ENCODE measurements at places on chromosomes 1 and 21. TPM values are rescaled to one million over a fixed set of nuclear protein-coding genes. Genes with fewer than 3 reads are reported as not detected.

GRCh38 chr21:39060485-39061083 is 122.7 kb downstream of the PSMG1 start:
- DNase-seq, result no peak

DNA sequence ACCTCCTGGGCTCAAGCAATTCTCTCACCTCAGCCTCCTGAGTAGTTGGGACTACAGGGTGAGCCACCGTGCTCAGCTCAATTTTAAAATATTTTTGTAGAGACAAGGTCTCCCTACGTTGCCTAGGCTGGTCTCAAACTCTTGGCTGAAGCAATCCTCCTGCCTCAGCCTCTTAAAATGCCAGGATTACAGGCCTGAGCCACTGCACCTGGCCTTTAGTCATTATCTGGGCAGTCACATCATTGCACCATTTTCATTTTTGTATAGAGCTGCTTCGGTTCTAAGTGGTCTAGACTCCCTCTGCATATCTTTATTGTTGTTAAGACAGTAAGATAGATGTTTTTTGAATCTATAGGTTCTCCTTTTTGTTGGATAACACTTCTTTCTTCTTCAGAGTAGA is 39.9 kb downstream of the ATF3 start:
- no peak for DNase-seq

DNA sequence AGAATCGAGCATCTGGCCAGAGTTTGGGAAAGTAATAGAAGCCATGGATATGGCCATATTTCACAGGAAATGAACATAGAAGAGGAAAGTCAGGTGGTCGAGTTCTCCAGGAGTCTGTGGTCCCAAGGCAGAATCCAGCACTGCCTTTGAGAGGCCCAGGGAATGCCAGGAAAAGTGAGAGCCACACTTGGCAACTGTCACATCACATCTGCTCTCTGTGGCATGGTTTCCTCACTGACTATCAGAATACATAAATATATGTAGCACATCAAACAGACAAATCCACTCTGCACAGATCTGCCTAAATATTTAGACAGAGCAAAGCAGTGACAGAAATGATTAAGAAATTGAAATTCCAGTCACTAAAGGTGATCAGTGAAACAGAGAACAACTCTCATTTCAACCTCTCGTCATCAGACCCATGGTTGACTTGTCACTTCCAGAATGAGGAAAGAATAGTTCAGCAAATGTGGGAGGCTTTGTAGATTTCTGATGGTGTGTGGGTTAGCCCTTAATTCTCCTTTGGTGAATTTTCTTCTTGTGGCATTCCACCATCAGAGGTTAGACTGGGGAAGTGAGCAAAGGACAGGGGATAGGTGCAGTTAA is 58.8 kb upstream of the MAN1A2 start:
- no peak for DNase-seq

- no peak for DNase-seq
Measured at GRCh38 chr1:17018849-17019248, 7.1 kb upstream of the ATP13A2 start.

DNA sequence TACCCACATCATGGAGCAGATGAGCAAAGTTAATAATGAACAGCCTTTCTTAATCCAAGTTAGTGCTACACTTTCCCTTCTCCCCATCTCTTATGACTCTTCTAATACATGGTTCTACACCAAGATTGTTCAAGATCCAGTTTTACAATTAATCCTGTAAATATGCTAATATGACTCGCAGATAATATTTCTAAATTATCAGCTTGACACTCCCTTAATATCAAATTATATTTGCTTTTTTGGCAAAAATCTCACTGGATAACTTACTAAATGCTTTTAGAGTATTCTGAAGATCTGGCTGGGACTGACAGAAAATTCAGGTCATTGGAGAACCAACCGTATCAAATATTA is 24.4 kb upstream of the CR1L start:
- no peak for DNase-seq

GRCh38 chr1:180210008-180210620 is 19.9 kb upstream of the LHX4 start:
- peak; percentile 55 for DNase-seq

DNA sequence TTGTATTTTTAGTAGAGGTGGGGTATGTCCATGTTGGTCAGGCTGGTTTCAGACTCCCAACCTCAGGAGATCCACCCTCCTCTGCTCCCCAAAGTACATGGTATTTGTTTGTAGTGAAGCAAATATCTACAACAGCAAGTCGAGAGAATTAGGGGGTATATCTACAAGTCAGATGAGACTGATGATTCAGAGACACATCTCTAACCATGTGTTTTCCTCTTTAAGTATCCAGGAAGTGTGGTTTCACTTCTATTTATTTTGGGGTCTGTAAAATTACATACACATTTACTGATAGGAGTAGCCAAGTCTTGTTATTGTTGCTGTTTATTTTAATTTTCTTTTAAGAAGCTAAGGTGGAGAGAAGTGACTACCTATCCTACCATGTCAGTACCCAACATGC is 44.9 kb downstream of the SGIP1 start:
- DNase-seq, result no peak

- no peak for DNase-seq
Measured at GRCh38 chr1:41580520-41581172, 96.2 kb upstream of the EDN2 start.

DNA sequence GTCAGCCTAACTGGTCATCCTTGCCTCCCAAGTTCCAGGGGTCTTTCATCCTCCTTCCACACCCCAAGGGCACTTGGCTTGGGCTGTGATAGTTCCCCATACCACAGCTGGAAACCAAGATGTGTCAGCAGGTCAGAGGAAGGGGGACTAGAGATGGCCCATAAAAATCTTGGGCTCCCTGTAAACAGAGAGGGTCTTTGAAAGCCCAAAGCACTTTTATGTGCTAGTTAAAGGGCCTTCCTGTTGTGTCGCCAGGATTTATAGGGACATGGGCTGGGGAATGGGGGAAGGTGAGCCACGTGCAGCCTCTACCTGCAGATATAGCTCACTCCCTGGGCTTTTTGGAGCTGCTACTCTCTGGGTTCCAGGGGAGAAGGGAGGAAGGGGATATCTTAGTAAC is 11.9 kb upstream of the UBL4B start:
- no peak for DNase-seq

- DNase-seq, result no peak
Measured at GRCh38 chr1:77370161-77370560, 88.3 kb downstream of the AK5 start.

DNA sequence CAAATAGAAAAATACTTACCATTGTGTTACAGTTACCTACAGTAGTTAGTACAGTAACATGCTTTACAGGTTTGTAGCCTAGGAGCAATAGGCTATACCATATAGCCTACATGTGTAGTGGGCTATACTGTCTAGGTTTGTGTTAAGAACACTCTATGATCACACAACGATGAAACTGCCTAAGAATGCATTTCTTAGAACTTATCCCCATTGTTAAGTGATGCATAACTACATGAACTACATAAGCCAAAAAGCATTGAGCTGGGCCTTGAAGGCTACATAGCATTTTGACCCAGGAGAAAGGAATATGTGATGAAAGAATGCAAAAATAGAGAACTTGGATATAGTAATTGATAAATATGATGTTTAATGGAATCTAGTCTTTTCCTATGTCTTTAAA is 46.4 kb upstream of the JUN start:
- DNase-seq, result no peak

DNA sequence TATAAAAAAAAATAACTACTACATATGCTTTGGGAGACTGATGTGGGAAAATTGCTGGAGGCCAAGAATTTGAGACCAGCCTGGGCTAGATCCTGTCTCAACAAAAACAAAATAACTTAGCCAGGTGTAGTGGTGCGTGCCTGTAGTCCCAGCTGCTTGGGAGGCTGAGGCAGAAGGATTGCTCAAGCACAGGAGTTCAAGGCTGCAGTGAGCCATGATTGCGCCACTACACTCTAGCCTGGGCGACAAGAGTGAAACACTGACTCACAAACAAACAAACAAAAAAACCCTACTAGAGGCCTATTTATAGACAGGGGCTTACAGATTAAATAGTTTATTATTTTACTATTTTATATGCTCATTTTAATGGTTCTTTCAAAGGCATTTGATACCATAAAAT is 80.0 kb downstream of the LHX4 start:
- peak; percentile 92 for DNase-seq

DNA sequence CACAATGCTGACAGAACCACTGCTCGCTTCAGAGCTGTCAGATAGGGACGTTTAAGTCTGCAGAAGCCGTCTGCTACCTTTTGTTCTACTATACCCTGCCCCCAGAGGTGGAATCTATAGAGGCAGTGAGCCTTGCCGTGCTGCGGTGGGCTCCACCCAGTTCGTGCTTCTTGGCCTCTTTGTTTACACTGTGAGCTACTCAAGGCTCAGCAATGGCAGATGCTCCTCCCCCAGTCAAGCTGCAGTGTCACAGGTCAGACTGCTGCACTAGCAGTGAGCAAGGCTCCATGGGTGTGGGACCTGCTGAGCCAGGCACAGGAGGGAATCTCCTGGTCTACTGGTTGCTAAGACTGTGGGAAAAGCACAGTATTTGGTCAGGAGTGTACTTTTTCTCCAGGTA is 47.1 kb downstream of the LEPR start:
- peak; percentile 29 for DNase-seq

DNA sequence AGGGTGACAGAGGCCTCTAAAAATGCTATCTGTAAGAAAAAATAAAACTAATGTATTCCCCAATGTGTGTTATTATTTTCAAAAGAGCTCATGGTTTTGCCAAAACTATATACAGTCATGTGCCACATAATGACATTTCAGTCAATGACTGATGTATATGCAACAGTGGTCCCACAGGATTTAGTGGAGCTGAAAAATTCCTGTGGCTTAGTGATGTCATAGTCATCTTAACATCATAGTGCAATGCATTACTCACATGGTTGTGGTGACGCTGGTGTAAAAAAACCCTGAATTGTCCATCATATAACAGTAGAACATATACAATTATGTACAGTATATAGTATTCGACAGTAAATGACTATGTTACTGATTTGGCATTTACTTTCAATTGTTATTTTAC is 172.4 kb downstream of the CACNA1E start:
- DNase-seq, result peak; percentile 32

DNA sequence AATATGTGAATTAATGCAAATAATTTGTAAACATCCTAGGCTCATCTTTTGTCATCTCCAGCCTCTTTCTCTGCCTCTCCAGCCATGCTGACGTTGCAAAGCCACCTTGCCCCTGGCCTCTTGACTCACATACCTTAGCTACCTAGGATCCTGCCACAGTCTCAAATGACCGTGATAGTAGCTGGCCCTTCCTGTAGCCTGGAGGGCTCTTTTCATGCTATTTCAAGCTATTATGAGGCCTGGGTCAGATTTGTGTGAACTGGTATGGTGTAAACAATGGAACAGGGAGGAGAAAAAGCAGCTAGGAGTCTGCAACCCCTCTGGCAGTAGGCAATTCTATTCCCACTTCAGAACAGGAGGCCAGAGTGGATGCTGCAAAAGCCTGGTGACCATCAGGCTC is 337.7 kb downstream of the DISC1 start:
- no peak for DNase-seq

- no peak for DNase-seq
Measured at GRCh38 chr1:2353551-2354438, 37.6 kb downstream of the MORN1 start.

DNA sequence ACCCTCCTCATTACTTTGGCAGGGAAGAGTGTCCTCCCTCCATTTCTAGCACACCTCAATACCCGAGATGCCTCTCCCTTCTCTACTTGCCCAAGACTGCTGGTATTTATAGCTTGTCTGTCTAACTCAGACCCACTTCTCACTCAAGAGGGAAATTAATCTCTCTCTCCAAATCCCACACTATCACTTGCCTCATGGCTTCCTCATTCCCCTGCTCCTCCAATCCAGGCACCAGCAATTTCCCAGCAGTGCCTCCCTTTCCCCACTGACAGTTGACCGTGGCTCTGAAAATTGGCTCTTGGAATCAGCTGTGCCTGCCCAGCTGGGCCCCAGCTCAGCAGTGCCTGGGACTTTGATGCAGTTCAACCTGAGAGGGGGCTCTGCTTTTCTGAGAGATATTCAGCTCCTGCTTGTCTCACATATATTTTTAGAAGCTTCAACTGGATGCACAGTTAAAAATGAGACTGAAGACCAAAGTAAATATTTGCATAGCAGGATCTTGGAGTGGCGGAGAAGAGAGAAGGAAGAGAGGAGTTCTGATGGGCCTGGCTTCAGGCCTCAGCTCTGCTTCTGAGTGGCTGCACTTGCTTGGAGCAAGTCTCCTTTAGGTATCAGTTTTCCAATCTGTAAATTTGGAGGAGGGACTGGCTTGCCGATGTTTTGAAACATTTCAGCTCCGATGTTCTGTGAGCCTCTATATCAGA is 81.1 kb upstream of the SPATA6 start:
- DNase-seq, result no peak

DNA sequence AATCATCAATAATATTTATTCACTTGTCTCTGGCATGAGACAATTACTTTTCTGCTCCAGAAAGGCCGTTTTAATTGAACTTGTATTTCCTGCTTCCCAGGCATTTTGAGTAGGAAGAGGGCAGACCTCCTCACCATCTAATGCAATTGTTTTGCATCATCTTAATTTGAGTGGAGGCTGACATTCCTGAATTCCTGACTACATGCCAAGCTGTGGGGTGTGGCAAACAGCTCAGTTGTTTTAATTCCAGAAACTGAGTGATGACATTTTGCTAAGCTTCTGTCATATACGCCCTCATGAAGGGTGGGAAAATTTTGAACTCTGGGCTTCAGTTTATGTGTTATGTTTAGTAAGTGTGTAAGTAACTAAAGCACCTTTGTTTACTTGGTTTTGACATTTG is 125.4 kb upstream of the USP25 start:
- peak; percentile 91 for DNase-seq

GRCh38 chr1:17525996-17526686 is 13.4 kb upstream of the ARHGEF10L start:
- no peak for DNase-seq

GRCh38 chr1:147699686-147700041 is 29.3 kb upstream of the ACP6 start:
- DNase-seq, result no peak

DNA sequence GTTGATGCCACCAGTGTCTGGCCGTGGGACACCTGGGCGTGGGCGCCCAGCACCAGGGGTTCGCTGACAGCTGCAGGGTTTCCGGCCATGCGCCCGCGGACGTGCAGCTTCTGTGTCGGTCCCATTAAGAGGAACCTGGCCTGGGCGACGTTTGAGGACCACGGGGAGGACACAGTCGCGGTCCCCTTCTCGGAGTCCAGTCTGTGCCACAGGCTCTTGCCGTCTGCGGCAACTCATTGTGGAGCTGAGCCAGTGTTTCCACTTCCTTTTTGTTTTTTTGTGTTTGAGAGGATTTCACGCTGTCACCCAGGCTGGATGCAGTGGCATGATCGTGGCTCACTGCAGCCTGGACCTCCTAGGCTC is 1.6 kb upstream of the C1orf159 start:
- DNase-seq, result no peak

The CELA3A gene
- not detected for total RNA-seq

The PRAMEF25 gene
- total RNA-seq, result not detected

The WDR64 gene
- total RNA-seq, result not detected

The TMIGD3 gene
- not detected for total RNA-seq

The TEDDM1 gene
- total RNA-seq, result not detected

The GNG4 gene
- total RNA-seq, result 3.0 TPM

The CCSAP gene
- 11.3 TPM for total RNA-seq

The C1orf141 gene
- total RNA-seq, result not detected

Measured in MCF 10A (cell line).